ENCODE measurements at places on chromosomes 11 and 22.
A peak's percentile ranks its signal among the peaks of the same experiment; 100 is the strongest.

- DNase-seq: no peak
These were observed 54.1 kb downstream of the LIF start for GRCh38 chr22:30192427-30192826.

DNA sequence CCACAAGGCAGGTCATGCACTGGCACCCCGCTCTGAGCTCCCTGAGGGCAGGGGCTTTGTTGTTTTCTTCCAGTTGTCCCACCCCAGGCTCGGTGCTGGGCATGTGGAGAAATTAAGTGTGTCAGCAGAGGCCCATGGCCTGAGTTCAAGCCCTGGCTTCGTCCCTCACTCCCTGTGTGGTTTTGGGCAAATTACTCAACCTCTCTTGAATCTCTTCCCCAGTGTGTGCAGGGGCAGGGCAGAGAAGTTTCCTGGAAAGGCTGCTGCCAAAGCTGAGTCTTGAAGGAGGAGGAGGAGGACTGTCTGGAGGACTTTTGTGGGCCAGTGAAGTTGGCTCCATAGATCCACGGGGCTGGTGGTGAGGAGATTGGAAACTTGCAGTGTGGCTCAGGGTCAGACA lies 138.1 kb upstream of the E2F8 start:
- no peak for DNase-seq

GRCh38 chr22:38849811-38850210 lies 6.0 kb upstream of the NPTXR start:
- DNase-seq: no peak

DNA sequence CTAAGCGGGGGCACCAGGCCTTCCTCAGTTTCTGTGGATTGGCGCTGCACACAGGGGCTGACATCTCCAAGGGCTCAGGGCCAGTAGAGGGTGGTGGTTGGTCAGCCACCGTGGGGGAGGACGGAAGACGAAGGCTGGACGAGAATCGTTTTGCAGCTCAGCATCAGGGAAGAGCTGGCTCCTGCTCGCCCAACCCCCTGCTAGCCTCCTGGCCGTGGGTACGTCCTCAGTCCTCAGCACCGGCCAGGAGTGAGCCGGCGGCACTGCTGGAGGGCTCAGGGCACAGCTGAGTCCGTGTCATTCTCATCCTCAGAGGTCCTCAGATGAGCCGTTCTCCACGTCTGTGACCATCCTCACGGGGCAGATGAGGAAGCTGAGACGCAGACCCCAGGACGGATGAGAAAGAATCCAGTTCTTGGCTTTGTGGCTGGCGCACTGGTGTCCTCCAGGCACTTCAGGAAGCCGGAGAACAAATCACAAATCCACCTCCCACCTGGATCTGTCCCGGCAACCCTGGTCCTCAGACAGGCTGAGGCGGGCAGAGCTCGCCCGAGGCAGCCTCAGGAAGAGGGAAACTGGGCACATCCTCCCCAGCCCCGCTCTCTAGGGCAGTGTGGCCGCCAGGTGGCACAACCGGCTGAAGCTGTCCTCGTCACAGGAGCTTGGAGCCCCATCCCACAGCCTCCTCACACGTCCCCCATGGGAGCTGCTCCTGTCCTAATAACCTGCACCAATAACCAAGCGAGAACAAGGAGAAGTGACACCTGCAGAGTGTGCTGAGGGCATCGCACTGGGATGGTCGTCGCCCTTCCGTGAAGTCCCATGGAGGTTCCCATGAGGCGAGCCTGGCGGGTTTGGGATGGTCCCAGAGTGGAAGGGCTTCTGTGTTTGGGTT lies 393.7 kb downstream of the BRD1 start:
- DNase-seq: no peak

GRCh38 chr22:17910561-17911311 lies 113.6 kb downstream of the MICAL3 start:
- peak; percentile 89 for DNase-seq

DNA sequence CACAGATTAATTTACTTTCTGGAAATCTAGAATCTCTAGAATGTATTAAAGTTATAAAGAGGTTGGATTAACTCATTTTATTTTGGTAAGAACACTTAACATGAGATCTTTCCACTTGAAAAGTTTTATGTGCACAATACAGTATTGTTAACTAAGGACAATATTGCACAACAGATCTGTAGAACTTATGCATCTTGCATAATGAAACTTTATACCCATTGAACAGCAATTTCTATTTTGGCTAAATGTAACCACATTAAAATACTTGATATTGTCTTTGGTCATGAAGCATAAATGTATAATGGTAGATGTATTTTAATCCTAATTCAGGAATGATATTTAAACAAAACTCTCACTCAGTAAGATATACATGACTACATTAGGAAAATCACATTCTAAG lies 203.8 kb downstream of the SNX19 start:
- no peak for DNase-seq

GRCh38 chr11:134466610-134467567 lies 54.8 kb upstream of the B3GAT1 start:
- DNase-seq: no peak

DNA sequence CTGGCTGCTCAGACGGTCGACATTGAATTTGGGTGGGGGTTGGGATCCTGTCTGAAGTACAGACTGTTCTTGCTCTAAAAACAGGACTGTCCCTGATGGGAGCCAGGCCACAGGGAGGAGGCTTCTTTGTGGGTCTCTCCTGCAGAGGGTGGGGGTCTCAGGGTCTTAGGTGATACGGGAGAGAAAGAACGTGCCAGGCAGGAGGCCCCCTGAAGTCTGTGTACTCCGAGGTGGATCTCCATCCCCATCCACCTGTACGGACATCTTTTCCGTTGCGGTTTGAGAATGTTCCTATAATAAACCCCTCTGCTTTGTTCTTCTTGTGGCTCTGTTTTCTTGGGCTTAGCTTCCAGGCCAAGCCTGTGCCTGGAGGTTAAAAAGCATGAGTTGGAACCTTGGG lies 15.9 kb downstream of the PSMD13 start:
- no peak for DNase-seq

DNA sequence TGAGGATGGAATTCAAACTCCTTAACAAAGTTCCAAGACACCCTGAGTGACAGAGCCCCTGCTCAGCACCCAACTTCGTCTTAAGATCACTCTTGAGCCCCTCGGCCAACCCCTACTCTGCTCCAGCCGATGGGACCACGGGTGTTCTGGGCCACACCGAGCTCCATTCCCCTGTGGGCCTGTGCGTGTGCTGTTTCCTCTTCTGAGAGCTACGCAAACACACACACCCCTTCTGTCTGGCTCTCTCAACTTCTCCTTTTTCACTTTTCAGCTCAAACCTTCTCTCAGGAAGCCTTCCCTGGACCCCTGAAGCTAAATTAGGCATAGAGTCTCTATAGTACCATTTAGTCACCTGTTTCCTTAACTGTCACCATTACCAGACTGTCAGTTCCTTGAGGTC lies 37.5 kb upstream of the NNMT start:
- no peak for DNase-seq

GRCh38 chr22:28557184-28557583 lies 122.5 kb downstream of the TTC28 start:
- DNase-seq: no peak

DNA sequence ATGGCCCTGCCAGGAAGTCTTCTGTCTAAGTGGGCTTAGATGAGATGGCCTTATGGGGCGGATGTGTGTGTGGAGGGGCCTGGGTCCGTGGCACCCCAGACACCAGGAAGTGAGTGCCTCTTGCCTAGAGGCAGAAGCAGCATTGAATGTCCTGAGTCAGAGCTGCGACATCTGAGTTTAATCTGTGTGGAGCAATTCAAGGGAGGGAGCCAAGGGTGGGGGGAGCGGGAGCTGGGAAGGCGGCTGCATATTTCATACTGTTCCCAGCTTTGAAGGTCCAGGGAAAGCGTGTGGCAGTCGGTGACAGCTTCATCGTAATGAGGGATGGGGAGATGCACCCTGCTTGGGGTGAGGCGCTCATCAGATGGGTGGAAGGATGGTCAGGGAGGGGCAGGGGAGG lies 73.5 kb upstream of the THY1 start:
- no peak for DNase-seq

DNA sequence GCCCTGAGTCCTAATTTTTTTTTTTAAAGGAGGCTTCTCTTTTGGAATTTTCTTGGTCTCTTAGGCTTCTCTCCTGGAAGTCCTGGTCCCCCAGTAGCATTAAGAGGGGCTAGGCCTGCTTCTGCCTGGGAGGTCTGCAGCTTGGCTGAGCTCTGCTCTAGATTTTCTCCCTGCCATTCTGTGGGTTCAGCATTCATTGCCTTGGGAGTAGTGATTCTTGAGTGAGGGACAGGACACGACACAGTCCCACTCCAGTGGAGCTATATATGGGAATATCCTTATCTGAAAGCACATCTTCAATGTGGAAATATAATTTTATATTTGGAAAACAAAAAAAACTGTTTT lies 3.7 kb downstream of the IGSF22 start:
- DNase-seq: no peak

Data from nucleus accumbens (tissue), 56 donors.